ENCODE measurements at places on chromosomes 6 and 20. TPM values are rescaled to one million over a fixed set of nuclear protein-coding genes. Genes with fewer than 3 reads are reported as not detected.

The GPR6 gene
- not detected for total RNA-seq

The AVP gene
- total RNA-seq: not detected

DNA sequence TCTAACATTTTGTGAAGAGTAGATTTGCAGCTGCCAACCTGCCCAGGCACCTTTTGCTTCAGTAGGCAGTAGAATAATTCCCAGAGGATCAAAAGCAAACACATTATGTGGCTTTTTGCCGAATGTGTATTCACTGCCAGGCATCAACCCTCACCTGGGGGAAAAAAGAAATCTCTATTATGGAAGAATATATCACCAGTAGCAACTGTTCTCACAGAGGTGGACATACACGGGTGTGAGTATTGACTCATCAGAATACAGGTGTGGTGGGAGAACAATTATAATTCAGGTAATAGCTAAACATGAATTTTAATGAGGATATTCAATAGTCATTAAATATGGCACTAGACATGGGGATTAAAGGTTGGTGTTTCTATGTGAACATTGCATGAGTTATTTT, 910.7 kb downstream of the TFAP2A start:
- no peaks in the 10 kb centered on the region for H3K27me3 ChIP-seq
- DNase-seq: no peak
- no peak overlapping the region for H3K27ac ChIP-seq

DNA sequence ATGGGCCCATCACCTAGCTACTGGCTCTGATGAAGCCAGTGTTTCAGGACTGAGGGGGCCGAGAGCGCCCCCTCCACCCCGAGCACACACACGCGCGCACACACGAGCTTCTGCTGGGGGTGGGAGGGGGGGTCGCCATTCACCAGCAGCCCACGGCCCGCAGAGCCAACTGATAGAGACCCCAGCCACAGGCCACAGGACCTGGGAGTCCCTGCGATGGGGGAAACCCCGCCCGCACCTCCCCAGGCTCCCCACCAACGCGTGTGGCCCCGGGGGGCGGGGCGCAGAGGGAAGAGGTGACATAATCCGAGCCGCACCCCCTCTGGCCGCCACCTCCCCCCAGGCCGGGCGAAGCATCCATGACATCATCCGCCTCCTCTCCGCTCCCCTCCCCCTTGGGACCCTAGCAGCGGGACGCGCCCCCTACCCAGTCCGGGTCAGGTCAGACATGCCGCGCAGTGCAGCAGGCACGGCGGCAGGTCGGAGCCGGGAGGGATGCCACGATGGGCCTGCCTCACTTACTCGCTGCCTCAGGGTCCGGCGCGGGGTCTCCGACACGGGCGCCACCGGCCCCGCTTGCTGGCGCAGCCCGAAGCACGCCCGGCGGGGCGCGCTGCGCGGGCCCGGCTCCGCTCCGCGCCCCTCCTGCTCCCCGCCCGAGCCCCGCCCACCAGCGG, at the start of gene LZTS3:
LZTS3 (minus strand) TSS at position 617 of the 677 bp plus-strand sequence. CDS start 6,386 bp downstream, outside the sequence.
- peak; percentile 93 for DNase-seq
- H3K27me3 ChIP-seq: no peaks in the 10 kb centered on the region
- peaks cover 21% of the 10 kb centered on the region for H3K4me1 ChIP-seq
- H3K4me3 ChIP-seq: peak within 1 kb of the TSS; percentile 94

DNA sequence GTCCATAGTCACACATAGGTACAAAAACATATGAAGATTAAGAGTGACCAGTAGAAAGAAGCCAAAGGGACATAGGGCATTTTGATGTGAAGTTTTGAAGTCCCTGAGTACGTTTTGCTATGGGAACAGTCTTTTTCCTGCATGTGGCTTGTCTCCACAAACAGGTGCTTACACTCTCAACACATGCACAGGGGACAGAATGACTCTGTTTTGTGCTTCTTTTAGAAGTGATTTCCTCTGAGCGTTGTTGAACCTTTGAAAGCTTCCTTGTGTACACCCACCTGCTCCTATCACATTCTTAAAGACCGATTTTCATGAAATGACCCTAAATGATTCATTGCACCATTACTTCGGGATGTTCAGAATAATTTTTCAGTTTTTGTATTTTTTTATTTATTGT, 338.8 kb upstream of the CDH4 start:
- no peaks in the 10 kb centered on the region for H3K27me3 ChIP-seq
- H3K36me3 ChIP-seq: no peaks in the 10 kb centered on the region
- no peak overlapping the region for H3K27ac ChIP-seq
- H3K4me3 ChIP-seq: no peak overlapping the region
- no peak for DNase-seq

- DNase-seq: no peak
- no peaks in the 10 kb centered on the region for H3K36me3 ChIP-seq
- peaks cover 61% of the 10 kb centered on the region for H3K27me3 ChIP-seq
- H3K4me1 ChIP-seq: peaks cover under 1% of the 10 kb centered on the region
- no peak overlapping the region for H3K27ac ChIP-seq
- H3K4me3 ChIP-seq: no peak overlapping the region
Observed at GRCh38 chr6:398558-399078, 7.1 kb downstream of the IRF4 start.

All from hepatocyte (in vitro differentiated cells).